ENCODE measurements at places on chromosomes 1 and 21.

GRCh38 chr1:32014199-32014947 lies 705 bp downstream of the KHDRBS1 start:
- DNase-seq = no peak

DNA sequence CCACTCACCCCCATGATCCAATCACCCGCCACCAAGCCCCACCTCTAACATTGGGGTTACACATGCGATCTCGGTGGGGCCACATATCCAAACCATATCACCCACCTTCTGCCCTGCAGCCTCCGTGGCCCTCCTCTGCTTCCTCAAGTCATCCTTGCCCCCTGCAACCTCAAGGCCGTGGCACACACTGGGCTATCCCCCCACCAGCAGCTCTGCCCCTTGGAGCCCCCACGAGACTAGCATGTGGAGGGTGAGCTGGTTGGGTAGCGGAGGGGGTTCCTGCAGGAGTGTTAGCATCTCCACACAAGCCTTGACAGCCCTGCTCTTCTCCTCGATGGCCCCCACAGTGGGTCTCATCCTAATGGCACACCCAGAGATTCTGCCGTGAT lies 100.8 kb downstream of the TOMM20 start:
- no peak for DNase-seq

DNA sequence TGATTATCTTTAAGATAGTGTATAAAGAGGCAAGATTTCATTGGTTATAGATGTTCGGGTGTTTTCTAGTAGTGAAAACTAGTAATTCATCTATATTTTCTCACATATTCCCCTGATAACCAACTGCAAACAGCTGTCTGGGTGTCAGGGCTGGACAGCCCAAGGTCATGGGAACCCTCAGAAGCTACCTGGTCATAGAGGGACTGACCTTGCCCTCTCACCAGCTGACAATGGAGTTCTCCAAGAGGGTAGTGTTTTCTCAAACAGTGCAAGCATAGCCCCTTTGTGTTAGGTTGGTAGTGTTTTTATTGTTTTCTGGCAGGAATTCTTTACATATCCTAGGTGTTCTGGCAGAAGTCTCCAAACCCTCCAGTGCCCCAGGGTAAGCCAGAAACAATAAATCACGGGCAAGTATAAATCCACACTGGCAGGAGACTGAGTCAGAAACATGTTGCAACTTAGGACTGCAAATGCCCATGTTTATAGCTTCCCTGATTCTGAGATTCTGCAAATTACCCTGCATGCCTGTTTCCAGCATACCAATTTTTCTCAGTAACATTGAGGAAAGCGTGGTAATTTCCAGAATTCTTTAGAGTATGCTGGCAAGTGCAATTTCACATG lies 82.8 kb upstream of the ATP1A1 start:
- no peak for DNase-seq

GRCh38 chr1:213523781-213524398 lies 463.9 kb upstream of the PROX1 start:
- no peak for DNase-seq

DNA sequence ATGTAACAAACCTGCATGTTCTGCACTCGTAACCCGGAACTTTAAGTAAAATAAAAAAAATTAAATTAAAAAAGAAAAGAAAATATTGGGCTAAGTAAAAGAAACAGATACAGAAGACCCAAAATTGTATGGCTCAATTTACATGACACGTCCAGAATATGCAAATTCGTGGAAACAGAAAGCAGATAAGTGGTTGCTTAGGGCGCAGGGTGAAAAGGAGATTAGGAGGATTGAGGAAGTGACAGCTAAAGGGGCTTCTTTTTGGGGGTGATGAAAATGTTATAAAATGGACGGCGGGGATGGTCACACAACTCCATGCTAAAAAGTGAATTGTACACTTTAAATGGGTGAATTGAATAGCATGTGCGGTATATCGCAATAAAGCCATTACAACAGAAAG lies 27.4 kb upstream of the ZBTB21 start:
- no peak for DNase-seq

- no peak for DNase-seq
Observed at GRCh38 chr1:11448373-11449099, 30.4 kb upstream of the DISP3 start.

DNA sequence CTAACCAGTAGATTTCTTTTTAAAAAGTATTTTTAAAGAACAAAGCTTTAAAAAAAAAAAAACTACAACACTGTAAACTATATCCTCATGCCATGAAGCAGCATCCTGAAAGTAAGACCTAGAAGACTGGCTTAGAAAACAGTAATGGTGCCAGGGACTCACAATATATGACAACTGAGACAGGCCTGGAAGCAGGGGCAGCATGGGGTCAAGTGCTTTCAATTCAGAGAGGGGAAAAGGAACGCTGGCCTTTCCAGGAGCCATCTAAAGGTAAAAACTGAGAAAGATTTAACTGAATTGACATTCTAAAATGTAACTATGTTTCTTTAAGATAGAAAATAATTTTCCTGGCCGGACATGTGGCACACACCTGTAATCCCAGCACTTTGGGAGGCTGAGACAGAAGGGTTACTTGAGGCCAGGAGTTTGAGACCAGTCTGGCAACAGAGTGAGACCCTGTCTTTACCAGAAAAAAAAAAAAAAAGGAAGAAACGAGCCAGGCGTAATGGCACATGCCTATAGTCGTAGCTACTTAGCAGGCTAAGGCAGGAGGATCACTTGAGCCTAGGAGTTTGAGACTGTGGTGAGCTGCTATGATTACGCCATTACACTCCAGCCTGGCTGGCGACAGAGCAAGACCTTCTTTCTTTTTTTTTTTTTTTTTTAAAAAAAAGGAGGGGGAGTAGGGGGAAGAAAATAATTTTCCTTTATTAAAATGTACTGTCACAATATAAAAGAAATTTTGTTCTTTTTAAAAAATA lies 54.1 kb downstream of the SLC35D1 start:
- DNase-seq = no peak

DNA sequence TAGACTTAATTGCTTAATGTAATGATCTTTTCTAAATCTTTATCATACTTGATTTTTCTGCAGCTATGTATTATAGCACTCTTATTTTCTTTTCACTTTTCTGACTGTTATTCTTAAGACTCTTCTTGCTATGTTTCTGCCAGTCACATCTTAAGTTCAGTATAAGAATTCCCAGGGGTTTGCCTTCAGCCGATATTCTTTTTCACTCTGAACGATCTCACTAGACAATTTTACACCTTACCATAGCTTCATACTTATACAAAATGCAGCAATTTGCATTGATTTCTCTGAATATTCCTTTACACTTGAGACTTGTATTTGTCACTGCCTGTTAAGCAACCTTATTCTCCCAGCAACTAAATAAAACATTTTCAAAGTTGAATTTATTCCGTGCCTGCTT lies 242.5 kb upstream of the OLFM3 start:
- no peak for DNase-seq

DNA sequence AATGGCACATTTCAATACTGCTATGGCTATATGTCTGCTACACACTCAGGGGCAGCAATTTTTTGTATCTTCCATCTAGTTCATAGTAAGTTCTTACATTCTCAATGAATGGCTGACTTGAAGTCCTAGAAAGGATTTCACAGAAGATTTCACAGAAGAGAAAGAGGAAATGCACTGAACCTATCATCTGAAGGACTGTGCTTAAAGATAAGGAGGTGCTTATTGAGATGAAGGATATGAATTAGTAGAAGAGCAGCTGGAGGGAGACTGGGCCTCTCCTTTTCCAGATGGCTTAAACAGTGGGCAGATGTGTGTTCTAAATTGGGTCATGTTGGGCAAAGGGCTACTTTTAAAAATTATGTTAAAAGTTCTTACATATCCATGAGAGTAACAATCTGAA lies 14.6 kb downstream of the ADAR start:
- DNase-seq = no peak

DNA sequence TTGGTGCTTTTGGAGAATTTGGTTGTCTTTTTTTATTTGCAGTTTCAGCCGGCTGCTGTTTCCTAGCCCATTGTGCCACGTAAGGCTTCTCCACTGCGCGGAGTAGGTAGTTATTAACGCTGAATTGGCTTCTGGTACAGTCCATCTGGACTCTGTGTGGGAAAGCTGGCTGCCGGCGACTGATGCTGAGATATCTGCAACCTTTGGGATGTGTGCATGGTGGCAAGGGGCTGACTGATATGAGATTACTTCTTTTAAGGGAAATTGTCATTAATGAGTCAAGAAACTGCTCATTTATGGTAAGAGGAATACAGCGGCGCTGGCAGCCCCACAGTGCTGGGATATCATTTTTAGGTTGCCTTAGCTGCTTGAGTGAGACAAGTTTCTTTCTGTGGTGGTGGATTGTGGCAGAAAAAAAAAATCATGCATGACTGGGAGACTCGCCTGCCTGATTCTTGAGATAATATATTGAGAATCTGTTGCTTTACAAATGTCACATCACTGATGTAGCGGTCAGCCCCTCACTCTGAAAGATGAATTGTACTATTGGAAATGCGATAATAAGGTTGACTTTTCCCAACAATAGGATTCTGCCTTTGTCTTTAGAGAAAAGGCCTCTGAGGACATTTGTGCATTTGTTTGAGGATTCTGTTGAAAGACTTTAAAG lies 2.5 kb upstream of the ELAVL4 start:
- DNase-seq = no peak

DNA sequence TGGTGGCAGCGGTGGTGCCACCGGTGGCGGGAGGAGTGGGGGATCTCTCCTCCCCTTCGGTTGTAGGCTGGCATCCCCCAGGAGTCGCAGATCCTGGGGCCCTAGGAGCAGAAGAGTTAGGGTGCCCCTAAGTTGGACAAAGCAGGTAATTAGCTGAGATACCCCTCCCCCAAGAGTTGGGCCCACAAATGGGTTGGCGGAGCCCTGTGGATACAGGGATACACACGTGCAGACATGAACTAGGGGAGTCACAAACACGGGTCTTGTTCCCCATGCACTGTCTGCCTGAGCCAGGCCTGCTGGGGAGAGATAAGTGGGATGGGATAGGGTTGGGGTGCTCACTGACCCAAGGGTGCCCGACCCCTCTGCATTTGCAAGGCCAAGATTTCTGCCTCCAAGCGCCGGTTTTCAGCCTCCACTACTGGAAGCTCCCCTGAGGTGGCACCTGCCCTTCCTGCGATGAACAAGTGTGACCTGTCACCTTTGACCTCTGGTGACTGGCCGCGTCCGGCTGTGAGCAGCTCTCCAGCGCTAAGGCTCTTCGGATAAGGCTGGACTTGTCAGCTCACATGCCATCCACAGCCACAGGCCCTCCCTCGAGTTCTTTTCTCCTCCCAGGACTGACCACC lies 1.8 kb downstream of the CCDC17 start:
- DNase-seq = no peak

- DNase-seq = peak; percentile 36
Observed at GRCh38 chr1:15627343-15627988, 10.2 kb downstream of the DDI2 start.

DNA sequence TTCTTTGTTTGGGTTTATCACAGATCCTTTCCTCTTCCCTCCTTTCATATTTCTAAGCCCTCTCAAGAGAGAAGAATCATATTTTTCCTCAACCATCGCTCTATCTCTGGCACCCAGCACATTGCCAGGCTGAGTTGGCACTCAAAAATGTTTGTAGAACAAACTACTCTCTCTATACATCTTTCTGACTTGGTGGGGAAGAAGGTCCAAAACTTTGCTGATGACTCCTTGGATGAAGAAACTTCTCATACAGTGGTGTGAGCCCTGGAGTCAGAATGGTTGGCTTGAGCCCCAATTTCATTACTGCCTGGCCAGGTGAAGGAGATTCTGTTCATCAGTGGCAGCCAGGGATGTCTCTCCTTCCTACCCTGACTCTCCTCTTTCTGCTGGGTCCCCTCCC lies 11.9 kb downstream of the ALX3 start:
- DNase-seq = no peak

DNA sequence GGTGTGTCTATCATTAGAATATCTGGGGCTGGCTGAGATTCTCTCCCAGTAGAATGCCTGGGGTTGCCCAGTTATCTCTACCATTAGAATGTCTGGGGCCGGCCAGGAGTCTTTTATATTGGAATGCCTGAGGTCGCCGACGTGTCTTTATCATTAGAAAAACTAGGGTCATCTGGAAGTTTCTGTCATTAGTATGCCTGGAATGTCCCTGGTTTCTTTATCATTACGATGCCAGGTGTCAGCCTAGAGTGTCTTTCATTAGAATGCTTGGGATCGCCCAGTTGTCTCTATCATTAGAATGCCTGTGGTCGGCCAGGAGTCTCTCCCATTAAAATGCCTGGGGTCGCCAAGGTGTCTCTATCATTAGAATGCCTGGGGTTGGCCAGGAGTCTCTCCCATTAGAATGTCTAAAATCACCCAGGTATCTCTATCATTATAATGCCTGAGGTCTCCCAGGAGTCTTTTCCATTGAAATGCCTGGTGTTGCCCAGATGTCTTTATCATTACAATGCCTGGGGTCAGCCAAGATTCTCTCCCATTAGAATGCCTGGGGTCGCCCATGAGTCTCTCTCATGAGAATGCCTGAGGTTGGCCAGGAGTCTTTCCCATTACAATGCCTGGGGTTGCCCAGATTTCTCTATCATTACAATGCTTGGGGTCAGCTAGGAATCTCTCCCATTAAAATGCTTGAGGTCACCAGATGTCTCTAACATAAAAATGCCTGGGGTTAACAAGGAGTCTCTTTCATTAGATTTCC lies 53.2 kb downstream of the RNF187 start:
- no peak for DNase-seq

DNA sequence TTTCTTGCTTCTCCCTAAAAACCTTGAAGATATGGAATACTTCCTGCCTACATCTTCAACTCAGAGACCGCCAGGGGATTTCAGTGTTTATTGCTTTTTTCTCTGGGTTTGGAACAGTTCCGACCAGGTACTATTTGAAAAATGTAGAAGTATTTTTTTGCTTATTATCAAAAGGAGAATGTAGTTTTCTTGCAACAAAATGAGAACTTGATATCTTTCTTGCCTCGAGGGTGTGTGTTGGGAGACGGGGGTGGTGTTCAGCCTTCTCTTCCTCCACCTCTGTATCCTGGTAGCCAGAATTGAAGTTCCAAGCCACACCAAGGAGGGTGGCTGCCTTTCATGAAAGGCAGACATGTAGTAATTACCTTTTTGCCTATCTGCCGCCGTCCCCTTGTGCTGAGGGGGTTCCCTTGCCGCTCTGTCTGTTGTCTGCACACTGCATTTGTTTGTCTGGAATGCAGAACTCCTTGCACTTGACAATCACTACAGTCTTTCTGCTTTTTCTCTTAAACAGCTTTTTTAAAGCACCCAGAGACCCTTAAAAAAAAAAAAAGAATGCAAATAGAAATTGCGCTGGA lies 212.1 kb downstream of the PBX1 start:
- DNase-seq = no peak

- DNase-seq = no peak
Observed at GRCh38 chr21:26800001-26800400, 45.2 kb downstream of the ADAMTS1 start.
